ENCODE measurements at places on chromosomes 7 and 10. TPM values are rescaled to one million over a fixed set of nuclear protein-coding genes. Genes with fewer than 3 reads are reported as not detected.

The SPDYE6 gene
- not detected for total RNA-seq

The ACTL6B gene
- not detected for total RNA-seq

The PNLIPRP2 gene
- 21.1 TPM for total RNA-seq

The COL17A1 gene
- total RNA-seq = 7.5 TPM

The AS3MT gene
- total RNA-seq = 9.1 TPM

The NKX1-2 gene
- total RNA-seq = 2.0 TPM

The LAMB1 gene
- 355 TPM for total RNA-seq

The MEIG1 gene
- total RNA-seq = not detected

The HMX3 gene
- not detected for total RNA-seq

The HYAL4 gene
- total RNA-seq = 0.07 TPM

The PANK1 gene
- total RNA-seq = 51.0 TPM

The BTBD16 gene
- 0.47 TPM for total RNA-seq

The CPXM2 gene
- 4.9 TPM for total RNA-seq

The PNLIPRP3 gene
- total RNA-seq = 1.0 TPM

The C7orf33 gene
- total RNA-seq = not detected

The C10orf67 gene
- not detected for total RNA-seq

The TLX1 gene
- 0.24 TPM for total RNA-seq

The ZNF736 gene
- total RNA-seq = not detected

The SCIN gene
- total RNA-seq = 6.7 TPM

Data from hepatocyte (in vitro differentiated cells).